Natural killer cell treated with Interleukin-12 subunit alpha and Interleukin-12 subunit beta and Interleukin-15 and Interleukin-18, amount 100 ng/mL, for 72 hours (primary cell): ENCODE measurements at places on chromosomes 3 and 15. TPM values are rescaled to one million over a fixed set of nuclear protein-coding genes. Genes with fewer than 3 reads are reported as not detected.
A peak's percentile ranks its signal among the peaks of the same experiment; 100 is the strongest.

GRCh38 chr3:183519891-183520290 lies 35.6 kb downstream of the KLHL6 start:
- H3K4me1 ChIP-seq: peaks cover 34% of the 10 kb centered on the region
- no peak for DNase-seq
- H3K27me3 ChIP-seq: no peaks in the 10 kb centered on the region

DNA sequence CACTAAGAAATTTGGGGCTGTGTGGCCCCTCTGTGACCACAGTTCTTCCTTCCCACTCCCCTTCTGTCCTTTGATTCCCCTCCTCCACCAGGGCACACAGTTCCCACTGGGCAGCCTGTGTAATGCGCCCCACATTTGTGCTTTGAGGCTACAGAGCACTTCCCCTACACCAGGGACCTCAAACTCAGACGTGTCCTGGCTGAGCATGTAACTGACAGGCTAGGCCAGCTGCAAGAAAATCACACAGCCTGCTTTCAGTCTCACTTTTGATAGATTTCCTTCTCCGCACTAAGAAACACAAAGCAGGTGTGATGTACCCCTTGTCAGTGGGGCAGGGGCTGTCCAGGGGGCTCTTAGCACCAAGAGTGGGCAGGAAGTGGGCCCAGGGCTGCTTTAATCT lies 29.6 kb downstream of the PRKCD start:
- H3K27me3 ChIP-seq: no peaks in the 10 kb centered on the region
- DNase-seq: no peak
- no peak overlapping the region for H3K27ac ChIP-seq
- H3K36me3 ChIP-seq: peaks cover 6% of the 10 kb centered on the region
- no peak overlapping the region for H3K4me3 ChIP-seq

DNA sequence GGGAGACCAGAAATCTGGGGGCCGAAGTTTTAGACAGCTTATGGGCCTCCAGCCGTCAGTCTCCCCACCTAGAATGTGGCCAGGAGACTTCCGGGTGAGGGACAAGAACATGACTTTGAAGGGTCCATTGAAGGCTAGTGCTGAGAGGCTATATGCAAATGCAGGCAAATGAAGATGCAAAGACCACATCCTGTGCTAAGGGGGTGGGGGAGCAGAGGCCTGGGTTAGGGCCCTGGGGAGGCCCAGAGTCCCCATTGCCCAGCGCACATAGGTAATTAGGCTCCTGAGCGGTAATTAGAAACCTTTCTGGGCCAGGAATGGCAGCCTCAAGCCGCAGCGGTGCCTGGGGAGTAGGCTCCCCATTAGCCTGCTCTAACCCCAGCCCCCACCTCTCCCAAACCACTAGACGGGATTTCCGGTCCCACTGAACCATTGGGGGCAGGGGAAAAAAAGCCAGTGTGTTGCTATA lies 6.8 kb downstream of the CSK start:
- peak; percentile 89 for DNase-seq
- H3K4me3 ChIP-seq: peak overlapping the region; percentile 87
- H3K4me1 ChIP-seq: peaks cover 78% of the 10 kb centered on the region
- peaks cover 17% of the 10 kb centered on the region for H3K36me3 ChIP-seq

GRCh38 chr3:154176036-154176435 lies 54.8 kb downstream of the ARHGEF26 start:
- no peaks in the 10 kb centered on the region for H3K4me1 ChIP-seq
- H3K36me3 ChIP-seq: no peaks in the 10 kb centered on the region
- H3K27ac ChIP-seq: no peak overlapping the region

DNA sequence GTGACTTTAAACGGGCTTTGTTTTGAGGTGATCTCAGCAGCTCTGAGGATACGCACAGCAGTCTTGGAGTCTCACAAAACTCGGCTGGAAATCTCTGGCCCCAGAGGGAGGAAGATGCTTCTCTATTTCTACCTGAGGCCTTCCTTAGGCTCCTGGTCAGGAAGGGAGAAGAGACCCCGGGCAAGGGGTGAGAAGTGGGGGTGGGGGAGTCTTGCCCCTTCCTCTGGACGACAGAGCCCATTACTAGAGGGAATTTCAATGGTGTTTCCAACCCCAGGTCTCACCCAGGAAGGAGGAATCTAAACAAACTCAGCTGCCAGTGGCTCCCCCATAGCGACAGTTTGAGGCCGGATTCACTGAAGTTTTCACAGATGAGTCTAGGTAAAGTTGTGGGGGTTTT lies 37.4 kb upstream of the PCSK6 start:
- DNase-seq: no peak
- peaks cover 2% of the 10 kb centered on the region for H3K4me1 ChIP-seq
- H3K4me3 ChIP-seq: no peak overlapping the region
- no peaks in the 10 kb centered on the region for H3K36me3 ChIP-seq
- H3K27me3 ChIP-seq: peaks cover 10% of the 10 kb centered on the region

DNA sequence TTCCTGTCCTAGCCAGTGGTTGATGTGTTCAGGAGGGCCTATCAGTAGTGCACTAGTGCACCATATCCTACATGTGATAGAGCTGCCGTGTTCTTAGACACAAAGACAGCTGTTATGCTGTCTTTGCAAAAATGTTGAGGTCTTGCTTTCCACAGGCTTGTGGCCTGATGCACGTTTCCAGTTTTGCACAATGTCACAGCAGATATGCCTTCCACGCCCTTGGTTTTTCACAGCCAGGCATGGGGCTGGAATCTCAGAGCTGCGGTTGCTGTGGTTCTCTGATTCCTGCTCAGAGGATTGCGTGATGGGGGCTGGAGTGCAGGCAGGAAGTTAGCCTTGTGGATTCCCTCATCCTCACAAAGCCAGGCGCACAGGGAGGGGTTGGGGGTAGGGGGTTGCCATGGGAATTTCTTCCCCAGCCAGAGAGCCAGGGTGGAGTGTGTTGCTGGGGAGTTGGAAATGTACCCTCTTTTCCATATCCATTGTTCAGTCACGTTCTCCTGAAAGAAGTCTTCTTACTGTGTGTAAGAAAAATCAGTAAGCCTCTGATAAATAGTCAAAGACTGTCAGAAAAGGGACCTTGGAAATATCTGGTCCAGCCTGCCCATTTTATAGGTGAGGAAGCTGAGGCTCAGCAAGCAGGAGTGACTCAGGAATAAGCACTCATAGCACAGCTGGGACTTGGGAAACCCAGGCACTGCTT lies 79.4 kb downstream of the SMAD3 start:
- H3K27ac ChIP-seq: peak overlapping the region; percentile 32
- no peaks in the 10 kb centered on the region for H3K27me3 ChIP-seq
- no peak overlapping the region for H3K4me3 ChIP-seq
- H3K36me3 ChIP-seq: no peaks in the 10 kb centered on the region

GRCh38 chr3:128854475-128854874 lies 24.9 kb upstream of the ACAD9 start:
- no peaks in the 10 kb centered on the region for H3K4me1 ChIP-seq
- H3K27ac ChIP-seq: no peak overlapping the region
- no peaks in the 10 kb centered on the region for H3K27me3 ChIP-seq
- DNase-seq: no peak
- peaks cover 25% of the 10 kb centered on the region for H3K36me3 ChIP-seq

GRCh38 chr3:110474397-110474796 lies 597.2 kb upstream of the NECTIN3 start:
- no peak for DNase-seq
- no peak overlapping the region for H3K27ac ChIP-seq
- no peak overlapping the region for H3K4me3 ChIP-seq
- H3K36me3 ChIP-seq: no peaks in the 10 kb centered on the region

DNA sequence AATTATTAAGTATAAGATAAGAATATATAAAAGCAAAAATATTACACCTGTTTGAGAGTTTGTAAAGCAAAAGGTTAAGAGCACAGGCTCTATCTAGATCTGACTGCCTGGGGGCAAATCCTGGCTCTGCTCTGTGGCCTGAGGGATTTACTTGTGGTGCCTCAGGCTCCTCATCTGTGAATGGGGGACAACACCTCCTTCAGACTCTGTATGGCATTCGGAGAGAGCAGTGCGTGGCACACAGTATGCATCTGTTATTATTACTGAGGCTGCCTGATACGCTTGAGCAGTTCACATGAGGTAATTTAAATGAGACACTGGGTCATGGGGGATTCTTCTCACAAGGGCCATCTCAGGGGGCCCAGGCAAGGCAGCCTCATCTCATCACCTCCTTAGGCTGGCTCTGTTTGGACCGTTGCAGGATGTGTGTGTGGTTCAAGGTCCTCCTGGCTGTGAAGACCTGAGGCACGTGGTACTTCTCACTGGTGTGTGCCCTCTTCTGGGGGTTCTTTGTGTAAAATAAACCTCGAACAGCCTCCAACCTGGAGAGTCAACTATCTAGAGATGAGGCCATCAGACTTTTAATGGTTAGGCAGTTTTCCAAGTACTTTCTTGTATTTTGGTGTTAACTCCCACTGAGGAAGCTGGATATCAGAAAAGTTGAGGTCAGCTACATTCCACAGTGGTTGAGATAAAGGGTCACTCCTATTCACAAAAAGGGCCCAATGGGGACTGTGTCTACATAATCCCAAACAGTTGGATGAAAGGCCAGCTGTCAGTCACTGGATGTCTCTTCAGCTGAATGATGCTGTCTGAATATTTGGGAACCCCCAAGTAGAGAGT lies 9.0 kb downstream of the GNB5 start:
- no peak for DNase-seq
- H3K27ac ChIP-seq: no peak overlapping the region
- H3K27me3 ChIP-seq: no peaks in the 10 kb centered on the region
- no peaks in the 10 kb centered on the region for H3K36me3 ChIP-seq
- H3K4me1 ChIP-seq: peaks cover 14% of the 10 kb centered on the region

DNA sequence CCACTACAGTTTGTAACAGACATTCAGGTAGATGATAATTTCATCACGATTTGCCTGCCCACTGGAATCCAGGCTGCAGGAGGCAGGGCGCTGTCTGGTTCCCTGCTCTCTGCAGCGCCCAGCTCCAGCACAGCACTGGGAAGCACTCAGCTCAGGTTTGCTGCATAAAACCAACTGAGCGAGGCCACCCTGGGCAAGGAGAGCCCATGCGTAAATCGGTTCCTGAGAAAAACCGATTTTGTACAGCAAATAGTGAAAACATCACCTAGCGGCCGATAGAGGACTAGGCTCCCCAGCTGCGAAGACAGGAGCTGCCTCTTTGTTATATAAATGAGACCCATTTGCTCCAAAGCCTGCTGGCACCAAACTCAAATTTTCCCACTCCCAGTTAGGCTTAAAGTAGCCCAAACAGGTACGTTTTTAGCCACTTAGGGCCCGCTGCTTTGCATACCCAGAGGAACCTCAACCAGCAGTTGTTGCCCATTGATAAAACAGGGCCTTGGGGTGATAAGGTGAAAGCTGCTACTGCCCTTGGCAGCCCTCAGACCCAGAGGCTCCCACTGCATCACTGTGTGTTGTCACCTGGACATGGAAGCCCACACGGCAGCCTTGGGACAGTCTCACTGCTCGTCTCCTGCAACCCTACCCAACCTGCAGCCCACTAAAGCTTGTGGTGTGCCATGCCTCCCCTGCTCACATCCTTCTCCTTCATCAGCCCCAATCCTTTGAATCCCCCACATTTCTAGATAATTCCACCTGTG lies 47.5 kb downstream of the ALDH1L1 start:
- no peaks in the 10 kb centered on the region for H3K36me3 ChIP-seq

GRCh38 chr3:184378651-184379357 lies 797 bp upstream of the THPO start:
- no peak for DNase-seq
- H3K27me3 ChIP-seq: peaks cover 46% of the 10 kb centered on the region
- peaks cover 12% of the 10 kb centered on the region for H3K4me1 ChIP-seq
- H3K4me3 ChIP-seq: peak overlapping the region; percentile 66

DNA sequence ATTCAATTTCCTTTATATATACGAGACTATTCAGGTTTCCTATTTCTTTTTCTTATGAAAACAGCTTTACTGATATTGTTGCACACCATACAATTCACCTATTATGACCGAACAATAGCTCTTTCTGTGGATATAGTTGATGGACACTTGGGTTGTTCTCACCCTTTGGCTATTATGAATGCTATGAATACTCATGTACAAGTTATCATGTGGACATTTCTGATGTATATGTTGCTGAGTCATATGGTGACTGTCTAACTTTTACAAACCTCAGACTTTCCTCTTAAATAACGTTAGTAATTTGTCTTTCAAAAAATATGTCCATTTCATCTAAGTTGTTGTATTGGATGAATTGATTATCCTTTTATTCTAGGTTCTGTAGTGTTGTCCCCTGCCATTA lies 15.7 kb upstream of the USF3 start:
- H3K36me3 ChIP-seq: no peaks in the 10 kb centered on the region
- no peak for DNase-seq
- H3K4me1 ChIP-seq: peaks cover 6% of the 10 kb centered on the region
- peaks cover 14% of the 10 kb centered on the region for H3K27me3 ChIP-seq
- H3K4me3 ChIP-seq: no peak overlapping the region

DNA sequence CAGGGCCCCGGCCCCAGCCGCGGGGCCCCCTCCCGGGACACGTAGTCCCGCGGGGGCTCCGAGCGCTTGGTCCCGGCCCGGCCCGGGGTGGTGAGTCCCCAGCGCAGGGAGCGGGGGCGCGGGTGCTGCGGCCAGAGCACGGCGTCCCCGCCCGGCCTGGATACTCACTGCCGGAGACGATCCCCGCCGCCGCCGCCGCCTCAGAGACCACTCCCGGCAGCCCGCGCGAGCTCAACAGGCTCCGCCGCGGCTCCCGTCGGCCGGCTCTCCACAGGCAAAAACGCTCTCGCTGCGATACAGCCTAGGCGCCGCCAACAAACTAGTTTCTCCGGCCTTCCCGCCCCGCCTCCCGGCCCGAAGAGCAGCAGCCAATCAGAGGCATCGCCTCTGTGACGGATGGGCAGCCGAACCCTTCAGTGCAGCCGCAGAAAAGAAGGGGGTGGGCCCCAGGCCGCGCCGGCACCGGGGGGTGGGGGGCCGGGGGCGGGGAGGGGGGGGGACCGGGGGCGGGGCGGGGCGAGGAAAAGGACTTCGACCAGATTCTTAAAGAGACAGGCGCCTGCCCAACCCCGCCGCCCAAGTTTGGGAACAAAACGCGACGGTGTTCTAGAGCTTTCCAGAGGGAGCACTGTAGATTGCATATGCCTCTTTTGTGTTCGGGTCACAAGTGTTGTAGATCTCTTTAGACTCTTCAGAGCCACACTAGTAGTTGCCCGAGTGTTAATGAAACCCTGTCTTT lies at the start of gene KLHL25:
KLHL25 (minus strand) TSS at position 328 of the 739 bp plus-strand sequence. CDS start 25,115 bp downstream, outside the sequence.
- H3K27ac ChIP-seq: peak within 1 kb of the TSS; percentile 84
- peak; percentile 96 for DNase-seq
- H3K27me3 ChIP-seq: peaks cover 11% of the 10 kb centered on the region
- H3K4me3 ChIP-seq: peak within 1 kb of the TSS; percentile 92
- no peaks in the 10 kb centered on the region for H3K36me3 ChIP-seq

GRCh38 chr3:86800116-86800515 lies 190.8 kb downstream of the VGLL3 start:
- peaks cover 9% of the 10 kb centered on the region for H3K36me3 ChIP-seq
- H3K4me1 ChIP-seq: no peaks in the 10 kb centered on the region
- H3K27ac ChIP-seq: no peak overlapping the region
- H3K4me3 ChIP-seq: no peak overlapping the region

The SHISA5 gene
- total RNA-seq: 126 TPM

The CELF6 gene
- 0.92 TPM for total RNA-seq

The FBXW12 gene
- total RNA-seq: not detected

The ZIC1 gene
- total RNA-seq: not detected

The IL17RE gene
- total RNA-seq: 1.9 TPM

The SCAMP2 gene
- 109 TPM for total RNA-seq

The MAP6D1 gene
- 2.6 TPM for total RNA-seq
